ENCODE measurements at places on chromosomes 5 and 9.

DNA sequence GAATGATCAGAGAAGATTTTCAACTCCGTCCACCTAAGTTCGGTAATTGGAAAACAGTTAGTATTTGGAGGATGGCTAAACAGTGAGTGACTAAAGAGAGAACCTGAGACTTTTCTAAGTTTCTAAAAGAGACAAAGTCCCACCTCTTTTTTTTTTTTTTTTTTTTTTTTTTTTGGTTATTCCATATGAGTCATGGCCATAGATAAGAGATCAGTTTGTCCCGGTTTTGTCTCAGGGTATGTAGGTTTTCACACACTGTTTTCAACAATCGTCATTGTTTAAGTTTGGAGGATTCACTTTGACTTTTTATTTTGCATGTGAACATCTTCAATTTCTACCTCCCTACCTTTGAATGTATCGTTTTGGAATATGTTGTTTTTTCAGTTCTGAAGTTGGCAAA is 85.9 kb downstream of the NTRK2 start:
- no peak for DNase-seq

GRCh38 chr9:76887003-76887821 is 18.7 kb downstream of the PRUNE2 start:
- DNase-seq: no peak

- no peak for DNase-seq
Measured at GRCh38 chr5:40224421-40224820, 455.3 kb upstream of the PTGER4 start.

DNA sequence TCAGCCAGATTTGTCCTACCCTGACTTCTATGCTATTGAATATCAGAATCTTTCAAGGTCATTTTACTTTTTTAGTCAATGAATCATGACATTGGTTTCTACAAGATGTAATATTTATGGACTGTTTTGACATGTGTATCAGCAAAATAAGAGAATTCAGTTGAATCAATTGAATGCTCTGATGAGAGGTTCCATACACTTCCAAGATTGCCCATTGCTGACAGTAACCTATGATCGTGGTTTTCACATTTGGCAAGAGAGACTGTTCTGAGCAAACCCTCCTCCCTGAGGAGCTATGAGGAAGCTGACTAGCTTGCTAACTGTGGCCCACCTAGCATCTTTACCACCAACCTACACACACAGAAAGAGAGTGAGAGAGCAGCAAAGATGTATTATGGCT is 56.7 kb upstream of the FST start:
- DNase-seq: no peak

DNA sequence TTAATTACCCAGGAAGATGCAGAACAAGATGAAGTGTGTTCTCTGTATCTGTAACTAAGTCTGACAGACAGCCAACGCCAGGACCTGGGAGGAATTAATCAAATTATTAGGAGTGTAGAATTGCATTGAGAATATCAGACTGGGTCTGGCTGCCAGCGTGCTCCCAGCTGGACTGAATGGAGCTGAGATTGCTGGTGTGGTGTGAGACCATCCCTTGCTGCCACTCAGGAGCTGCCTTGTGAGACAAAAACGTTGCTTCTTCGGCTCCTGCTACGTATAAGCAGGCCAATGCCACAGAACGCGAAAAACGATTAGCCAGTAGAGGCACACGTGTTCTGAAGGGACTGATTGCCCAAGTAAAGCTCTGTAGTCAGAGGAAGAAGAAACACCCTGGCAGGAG is 66.8 kb downstream of the AMBP start:
- no peak for DNase-seq

Measured in caudate nucleus (tissue), 63 donors.